ENCODE measurements at places on chromosomes 2 and 18. TPM values are rescaled to one million over a fixed set of nuclear protein-coding genes. Genes with fewer than 3 reads are reported as not detected.

The EFEMP1 gene
- 233 TPM for total RNA-seq

The INHA gene
- not detected for total RNA-seq

The MSH2 gene
- 20.7 TPM for total RNA-seq

The C18orf63 gene
- not detected for total RNA-seq

The IL36A gene
- not detected for total RNA-seq

The ESPNL gene
- total RNA-seq = not detected

The STK39 gene
- 15.2 TPM for total RNA-seq

The SLC9A4 gene
- not detected for total RNA-seq

The HAUS1 gene
- total RNA-seq = 77.1 TPM

The CXCR2 gene
- total RNA-seq = 0.09 TPM

The LRPPRC gene
- 64.7 TPM for total RNA-seq

The RAD51AP2 gene
- total RNA-seq = 0.14 TPM

The CCDC148 gene
- 0.14 TPM for total RNA-seq

The ANKRD12 gene
- total RNA-seq = 6.6 TPM

The RASGRP3 gene
- 0.19 TPM for total RNA-seq

The GNLY gene
- not detected for total RNA-seq

The TDRD15 gene
- not detected for total RNA-seq

The CASP10 gene
- total RNA-seq = 3.8 TPM

The REG3A gene
- total RNA-seq = not detected

The STARD6 gene
- total RNA-seq = 0.51 TPM

The LDLRAD4 gene
- total RNA-seq = not detected

All from airway epithelial cell (primary cell).